ENCODE measurements at places on chromosomes 4 and X.

DNA sequence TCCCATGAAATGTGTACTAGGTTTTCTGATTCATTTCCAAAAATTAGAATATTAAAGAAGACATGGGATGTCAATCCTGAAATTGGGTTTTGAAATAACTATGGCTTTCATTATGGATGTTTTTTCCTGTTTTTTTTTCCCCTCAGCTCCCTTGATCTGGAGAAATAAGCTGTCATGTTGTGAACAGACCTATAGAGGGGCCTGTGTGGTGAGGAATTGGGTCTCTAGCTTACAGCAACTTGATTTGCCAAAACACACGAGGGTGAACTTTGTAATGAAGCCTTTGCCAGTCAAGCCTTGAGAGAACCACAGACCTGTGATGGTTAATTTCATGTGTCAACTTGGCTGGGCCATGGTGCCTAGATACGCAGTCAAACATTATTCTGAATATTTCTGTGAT is 2413.6 kb downstream of the PCDH7 start:
- DNase-seq: no peak

- no peak for DNase-seq
Observed at GRCh38 chr4:15132739-15133138, 130.5 kb downstream of the CPEB2 start.

DNA sequence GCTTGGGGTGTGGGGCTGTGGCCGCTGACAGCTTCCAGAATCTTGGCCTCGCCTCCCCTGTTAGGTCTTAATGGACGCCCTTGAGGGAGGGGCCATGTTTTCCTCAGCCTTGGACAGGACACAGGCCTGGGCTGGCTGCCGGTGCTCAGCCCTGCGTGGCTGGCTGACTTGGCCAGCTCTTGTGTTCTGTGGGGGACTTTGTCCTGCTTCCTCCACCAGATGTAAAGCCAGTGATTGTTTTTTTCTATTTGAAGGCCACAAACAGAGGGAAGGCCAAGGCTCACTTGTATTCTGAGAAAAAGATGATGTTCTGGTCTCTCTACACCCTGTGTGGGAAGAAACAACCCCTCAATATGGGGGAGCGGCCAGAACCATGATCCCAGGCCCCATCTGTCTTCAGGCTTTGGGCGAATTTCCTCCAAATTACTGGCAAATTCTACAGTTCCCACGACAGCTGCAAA is 71.3 kb downstream of the HTRA3 start:
- DNase-seq: no peak

GRCh38 chr4:180028682-180029081 is 2214.5 kb upstream of the TENM3 start:
- DNase-seq: peak; percentile 60

- DNase-seq: no peak
Observed at GRCh38 chr4:179112441-179113170, 1670.4 kb upstream of the AGA start.

DNA sequence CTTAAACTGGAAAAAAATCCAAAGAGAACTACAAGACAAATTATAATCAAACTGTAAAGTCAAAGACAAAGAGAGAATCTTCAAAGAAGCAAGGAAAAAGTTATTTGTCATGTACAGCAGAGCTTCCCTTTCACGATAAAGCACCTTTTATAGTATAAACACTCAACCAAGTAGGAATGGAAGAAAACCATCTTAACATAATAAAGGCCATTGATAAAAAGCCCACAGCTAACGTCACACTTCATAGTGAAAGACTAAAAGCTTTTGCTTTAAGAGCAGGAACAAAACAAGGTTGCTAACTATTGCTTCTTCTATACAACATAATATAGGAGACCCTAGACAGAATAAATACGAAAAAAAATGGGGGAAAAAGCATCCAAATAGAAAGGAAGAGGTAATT is 595.7 kb upstream of the POU3F4 start:
- no peak for DNase-seq

DNA sequence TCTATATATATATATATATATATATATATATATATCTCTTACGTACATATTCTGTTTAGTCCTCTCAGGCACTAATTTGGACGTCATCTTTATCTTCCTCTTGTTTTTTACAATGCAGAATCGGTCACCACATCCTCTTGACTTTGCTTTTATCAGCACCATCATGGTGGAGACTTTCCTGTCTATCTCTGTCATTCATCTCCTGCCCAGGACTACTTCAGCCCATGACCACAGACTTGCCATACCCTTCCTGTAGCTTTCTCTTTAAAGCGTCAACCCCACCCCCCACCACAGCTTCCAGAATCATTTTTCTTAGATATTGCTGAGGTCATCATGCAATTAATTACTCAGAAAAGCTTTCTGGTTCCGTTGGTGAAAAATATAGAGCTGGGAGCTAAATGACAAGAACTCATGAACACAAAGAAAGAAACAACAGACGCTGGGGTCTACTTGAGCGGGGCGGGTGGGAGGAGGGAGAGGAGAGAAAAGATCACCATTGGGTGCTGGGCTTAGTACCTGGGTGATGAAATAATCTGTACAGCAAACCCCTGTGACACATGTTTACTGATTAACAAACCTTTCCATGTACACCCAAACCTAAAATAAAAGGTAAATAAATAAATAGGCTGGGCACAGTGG is 30.5 kb upstream of the PRKX start:
- no peak for DNase-seq

All from Jurkat, Clone E6-1 (cell line).